ENCODE measurements at places on chromosomes 13 and 19.

- no peak for DNase-seq
These were observed 1629.1 kb upstream of the PCDH20 start for GRCh38 chr13:63044589-63045313.

GRCh38 chr13:57946361-57946760 lies 314.8 kb downstream of the PCDH17 start:
- no peak for DNase-seq

- DNase-seq = no peak
These were observed 31.3 kb upstream of the ISYNA1 start for GRCh38 chr19:18469069-18469846.

DNA sequence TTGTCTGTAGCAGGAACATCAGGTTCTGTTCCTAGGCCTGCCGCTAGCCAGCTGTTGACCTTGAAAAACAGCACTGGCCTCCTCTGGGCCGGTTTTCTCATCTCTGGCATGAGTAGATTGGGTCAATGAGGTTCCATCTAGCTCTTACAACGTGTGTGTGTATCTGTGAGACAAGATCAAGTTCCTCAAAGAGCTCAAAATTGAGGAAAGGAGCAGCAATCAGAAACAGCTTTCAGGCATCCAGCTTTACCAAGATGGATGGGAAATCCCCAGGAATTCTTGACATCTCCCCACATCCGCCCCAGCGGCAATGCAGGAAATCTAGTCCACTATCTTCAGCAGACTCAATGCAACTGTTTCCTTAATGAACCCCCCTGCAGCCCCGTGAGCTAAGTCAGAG lies 4.9 kb downstream of the FLT1 start:
- DNase-seq = peak; percentile 44

DNA sequence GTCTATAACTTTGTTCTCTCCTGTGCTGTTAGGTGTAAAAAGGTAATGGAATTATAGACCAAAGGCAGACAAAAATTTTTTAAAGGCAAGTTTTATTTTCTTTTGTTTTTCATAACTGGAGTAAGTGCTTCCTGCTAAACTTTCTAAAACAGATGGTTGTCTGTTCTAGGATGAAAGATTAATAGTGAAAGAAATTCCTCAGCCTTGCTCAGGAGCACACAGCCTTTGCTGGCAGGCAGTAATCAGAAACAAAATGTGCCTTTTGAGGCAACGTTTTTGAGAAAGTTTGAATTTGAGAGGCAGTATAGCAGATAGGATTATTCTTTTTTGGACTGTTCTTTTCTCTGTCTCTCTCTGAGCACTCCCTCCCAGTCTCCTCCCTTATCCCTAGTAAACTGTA lies 2749.5 kb downstream of the PCDH9 start:
- DNase-seq = no peak

- DNase-seq = no peak
These were observed 794.3 kb downstream of the LIG4 start for GRCh38 chr13:107421028-107421427.

GRCh38 chr13:88248393-88248792 lies 577.2 kb downstream of the SLITRK5 start:
- no peak for DNase-seq

- no peak for DNase-seq
These were observed 1.0 kb upstream of the CRYL1 start for GRCh38 chr13:20526664-20527063.

DNA sequence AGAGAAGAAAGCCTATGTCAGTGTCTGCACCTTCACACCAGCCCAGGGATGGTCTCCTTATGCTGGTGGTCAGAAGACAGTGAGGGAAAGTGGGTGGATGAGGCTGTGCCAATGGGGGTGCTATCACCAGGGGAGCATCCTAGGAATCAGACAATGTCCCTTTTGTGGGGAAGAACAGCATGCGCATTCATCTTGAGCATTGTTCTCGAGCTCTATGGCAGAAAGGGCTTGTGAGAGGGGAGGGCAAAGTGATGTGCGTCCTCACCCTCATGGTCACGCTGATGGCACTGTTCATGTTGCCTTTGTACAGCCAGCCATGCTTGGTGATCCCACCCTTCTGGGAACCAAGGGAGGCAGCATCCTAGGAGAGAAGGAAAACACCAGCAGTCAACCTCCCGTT lies 56.1 kb downstream of the DOCK9 start:
- no peak for DNase-seq

DNA sequence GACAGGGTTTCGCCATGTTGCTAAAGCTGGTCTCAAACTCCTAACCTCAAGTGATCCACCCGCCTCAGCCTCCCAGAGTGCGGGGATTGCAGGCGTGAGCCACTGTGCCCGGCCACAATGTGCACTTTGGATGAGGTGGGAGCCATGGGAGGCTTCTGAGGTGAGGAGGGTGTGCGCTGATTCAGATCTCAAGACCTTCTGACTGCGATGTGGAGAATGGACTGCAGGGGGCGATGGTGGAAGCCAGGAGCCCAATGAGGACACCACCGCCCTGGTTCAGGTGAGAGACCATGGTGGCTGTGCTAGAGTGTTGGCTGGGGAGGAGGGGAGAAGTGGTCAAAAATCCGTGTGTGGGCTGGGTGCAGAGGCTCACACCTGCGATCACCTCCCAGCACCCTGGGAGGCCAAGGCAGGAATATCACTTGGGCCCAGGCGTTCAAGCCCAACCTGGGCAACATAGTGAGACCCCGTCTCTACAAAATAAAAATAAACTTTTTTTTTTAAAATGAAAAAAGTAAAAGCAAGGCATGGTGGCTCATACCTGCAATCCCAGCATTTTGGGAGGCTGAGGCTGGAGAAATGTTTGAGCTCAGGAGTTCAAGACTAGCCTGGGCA lies 5.6 kb downstream of the INAFM1 start:
- no peak for DNase-seq

- no peak for DNase-seq
These were observed 1.5 kb downstream of the FAM124A start for GRCh38 chr13:51223560-51224270.

DNA sequence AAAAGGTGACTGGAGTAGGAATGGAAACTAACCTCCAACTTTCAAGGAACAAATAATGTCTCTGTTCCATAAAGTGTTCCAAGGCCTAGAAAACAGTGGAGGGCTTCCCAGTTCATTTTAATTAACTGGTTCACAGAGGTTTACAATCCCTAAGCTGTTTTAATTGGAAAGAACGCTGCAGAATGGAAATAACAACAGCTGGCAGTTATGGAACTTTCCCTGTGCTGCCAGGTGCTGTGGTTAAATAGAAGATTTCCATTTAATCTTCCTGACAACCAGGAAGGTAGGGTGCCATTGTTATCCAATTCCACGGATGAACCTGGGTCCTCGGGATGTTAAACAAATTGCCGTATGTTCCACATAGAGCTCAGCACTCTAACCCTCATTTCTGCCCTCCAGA lies 22.2 kb upstream of the PEG3 start:
- DNase-seq = no peak

GRCh38 chr13:84080748-84081530 lies 198.7 kb upstream of the SLITRK1 start:
- no peak for DNase-seq

- DNase-seq = no peak
These were observed 222.9 kb downstream of the SLITRK5 start for GRCh38 chr13:87894059-87894458.

DNA sequence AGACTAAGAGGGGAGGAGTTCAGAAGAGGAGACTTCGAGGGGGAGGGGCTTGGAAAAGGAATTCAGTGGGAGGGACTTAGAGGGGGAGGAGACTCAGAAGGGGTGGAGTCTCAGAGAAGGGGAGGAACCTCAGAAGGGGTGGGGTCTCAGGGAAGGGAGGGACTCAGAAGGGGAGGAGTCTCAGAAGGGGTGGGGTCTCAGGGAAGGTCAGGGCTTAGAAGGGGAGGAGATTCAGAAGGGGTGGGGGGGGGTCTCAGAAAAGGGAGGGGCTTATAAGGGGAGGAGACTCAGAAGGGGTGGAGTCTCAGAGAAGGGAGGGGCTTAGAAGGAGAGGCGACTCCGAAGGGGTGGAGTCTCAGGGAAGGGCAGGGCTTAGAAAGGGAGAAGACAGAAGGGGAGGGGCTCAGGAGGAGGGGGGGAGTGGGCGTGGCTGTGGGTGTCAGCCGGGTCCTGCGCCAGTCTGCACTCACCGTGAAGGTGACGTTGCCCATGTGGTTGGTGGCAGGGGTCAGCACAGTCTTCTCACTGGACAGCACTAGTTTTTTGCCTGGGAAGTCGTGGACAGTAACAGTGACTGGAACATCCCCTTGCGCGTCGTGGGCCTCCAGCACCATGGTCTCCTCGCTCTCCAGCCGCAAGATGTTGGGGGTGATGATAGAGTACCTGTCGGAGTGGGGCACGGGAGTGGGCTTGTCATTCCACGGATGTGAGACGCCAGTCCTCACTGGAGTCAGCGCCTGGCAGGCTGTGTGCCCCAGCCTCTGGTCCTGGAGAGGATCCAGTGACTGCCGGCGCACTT lies 1.5 kb downstream of the C3 start:
- no peak for DNase-seq

DNA sequence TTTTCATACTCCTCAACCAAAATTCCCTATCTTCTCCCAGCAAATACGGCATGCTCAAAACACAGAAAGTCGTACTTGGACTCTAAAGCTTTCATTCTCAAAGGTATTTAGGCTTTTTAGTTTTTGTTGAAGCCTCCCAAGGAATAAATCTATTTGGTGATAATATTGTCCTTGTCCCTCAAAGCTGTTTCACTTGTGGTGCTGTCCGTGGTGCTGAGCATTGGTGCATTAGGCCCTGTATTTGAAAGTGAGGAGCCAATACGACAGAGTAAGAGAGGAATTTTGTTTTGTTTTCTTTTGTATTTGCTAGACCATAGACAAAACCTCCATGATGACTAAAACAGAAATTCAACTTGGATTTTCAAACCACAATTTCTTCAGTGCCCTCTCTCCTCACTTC lies 3.2 kb upstream of the LGALS13 start:
- DNase-seq = peak; percentile 9

DNA sequence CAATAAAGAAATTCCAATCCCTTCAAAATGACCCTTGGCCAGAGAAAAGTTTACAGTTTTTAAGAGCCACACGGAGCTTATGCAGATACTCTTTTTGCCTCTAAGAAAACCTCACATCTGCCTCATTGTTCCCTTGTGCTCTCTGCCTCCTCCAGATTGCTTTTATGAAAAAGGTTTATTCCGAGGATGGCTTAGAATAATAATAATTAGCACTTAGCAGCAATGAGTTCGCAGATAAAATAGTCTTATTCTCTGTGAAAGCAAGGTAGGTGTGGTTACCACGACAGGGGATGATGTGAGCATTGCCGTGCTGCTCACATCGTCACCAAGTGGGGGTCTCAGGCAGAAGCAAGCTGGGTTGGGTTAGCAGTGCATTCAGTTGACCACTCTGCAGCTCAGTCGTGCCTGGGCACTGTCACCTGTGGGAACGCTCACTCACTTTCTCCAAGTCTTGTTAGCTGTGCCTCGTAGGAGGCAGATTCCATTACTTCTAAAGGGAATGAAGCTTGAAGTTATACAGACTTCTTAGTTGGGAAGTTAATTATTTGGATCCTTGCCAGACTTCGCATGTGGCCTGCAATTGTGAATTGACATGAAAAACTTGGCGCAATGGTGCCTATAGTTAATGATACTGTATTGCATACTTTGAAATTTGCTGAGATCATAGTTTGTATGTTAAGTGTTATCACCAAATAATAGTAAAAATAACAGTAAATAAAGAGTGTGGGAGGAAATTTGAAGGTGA lies 157.2 kb downstream of the MYO16 start:
- DNase-seq = no peak

- DNase-seq = no peak
These were observed 2.2 kb downstream of the TJP3 start for GRCh38 chr19:3710265-3710812.

- DNase-seq = no peak
These were observed 155.5 kb downstream of the CACNA1A start for GRCh38 chr19:13350759-13351158.

GRCh38 chr13:101036546-101036945 lies 362.0 kb upstream of the TMTC4 start:
- DNase-seq = no peak

DNA sequence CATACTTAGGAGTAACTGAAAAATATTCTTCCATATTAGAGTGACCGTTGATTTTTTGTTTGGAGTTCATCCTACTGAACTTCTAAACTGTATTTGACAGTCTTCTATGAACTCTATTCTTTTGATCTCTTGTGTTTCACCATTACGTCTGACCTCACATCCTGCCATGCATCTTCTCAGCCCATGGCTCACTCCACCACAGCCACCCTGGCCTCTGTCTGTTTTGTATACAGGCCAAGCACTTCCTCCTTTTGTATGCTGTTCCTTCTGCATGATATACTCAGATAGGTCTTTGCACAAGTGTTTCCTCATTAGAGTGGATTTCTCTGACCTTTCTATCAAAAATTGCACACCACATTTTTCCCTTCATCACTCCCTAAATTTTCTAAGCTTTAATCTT lies 119.9 kb downstream of the MAB21L1 start:
- no peak for DNase-seq

DNA sequence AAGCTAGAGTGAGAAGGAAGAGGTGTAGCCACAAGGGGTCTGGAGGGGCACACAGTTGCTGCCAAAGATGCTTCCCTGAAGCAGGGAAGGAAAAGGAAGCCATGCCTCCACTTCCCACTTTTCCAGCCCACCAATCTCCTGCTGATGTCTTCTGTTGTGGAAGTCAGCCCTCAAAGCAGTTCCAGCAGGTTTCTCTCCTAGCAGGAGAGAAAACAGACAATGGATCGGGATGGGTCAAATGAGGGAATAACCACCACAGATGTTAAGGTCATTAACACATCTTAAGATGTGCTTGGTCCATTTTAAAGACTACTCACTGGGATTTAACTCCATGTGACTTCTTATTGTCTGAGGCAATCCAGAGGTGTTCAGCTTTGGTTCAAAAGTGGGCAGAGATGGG lies 284.1 kb upstream of the SOX21 start:
- no peak for DNase-seq

GRCh38 chr19:41706741-41707501 lies 1.5 kb upstream of the CEACAM5 start:
- DNase-seq = no peak

- DNase-seq = no peak
These were observed 1189.9 kb downstream of the UQCRFS1 start for GRCh38 chr19:28023064-28023463.

DNA sequence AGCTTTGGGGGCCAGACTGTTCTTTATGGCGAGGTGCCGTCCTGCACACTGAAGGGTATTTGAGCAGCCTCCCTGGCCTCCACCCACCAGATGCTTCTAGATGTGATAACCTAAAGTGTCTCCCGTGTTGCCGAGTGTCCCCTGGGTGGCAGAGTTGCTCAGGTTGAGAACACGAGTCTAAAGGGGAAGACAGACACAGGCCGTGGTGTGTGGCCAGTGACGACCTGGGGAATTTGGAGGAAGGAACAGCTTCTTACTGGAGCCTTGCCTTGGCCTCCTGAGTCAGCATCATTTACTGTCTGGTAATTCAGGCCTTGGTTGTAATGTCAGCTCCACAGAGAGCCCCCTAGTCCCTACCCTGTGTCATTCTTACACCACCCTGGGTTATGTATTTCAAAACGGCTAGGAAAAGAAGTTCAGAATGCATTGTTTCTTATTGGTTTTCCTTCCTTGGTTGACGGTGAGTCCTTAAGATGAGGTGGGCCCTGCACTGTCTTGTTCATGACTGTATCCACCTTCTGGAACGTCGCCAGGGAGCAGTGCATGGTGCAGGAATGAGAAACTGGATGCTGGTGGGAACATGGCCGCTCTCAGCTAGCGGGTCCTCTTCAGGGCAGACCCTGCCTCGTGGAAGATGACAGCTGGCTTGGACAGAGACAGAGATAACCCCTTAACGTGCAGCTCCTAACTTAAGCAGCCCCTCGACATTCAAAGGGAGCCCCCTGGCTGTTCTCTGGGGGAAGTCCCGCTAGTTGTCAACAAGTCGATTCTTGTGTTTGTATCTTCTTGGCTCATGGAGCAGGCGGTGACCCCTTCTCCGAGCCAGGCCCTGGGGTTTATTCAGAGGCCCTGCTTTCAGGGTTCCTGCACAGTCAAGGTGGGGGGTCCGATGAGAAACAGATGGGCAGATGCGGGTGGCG lies 7.2 kb downstream of the SIN3B start:
- no peak for DNase-seq

Measured in HFF-Myc (cell line).